Urothelium cell line (cell line): ENCODE measurements at places on chromosomes 3 and 15.
A peak's percentile ranks its signal among the peaks of the same experiment; 100 is the strongest.

DNA sequence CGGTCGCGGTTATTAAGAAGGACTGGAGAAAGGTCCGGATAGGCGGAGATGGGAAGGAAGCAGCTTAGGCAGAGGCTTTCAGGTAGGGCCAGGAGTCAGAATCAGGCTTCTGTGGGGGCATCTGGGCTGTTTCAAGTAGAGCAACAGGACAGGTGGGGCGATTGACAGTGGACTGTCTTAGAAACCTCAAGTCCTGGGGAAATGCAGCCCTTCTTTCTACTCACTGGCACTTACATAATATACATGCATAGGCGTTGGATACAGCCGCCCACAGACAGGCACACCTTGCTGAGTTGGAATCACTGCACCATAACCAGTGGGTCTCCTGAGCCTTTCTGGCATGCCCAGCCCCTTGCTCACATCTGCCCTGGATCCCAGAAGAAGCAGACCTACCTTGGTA lies 730 bp downstream of the MYD88 start:
- no peak for DNase-seq

- DNase-seq: no peak
Measured at GRCh38 chr3:143657391-143657790, 190.9 kb downstream of the SLC9A9 start.

DNA sequence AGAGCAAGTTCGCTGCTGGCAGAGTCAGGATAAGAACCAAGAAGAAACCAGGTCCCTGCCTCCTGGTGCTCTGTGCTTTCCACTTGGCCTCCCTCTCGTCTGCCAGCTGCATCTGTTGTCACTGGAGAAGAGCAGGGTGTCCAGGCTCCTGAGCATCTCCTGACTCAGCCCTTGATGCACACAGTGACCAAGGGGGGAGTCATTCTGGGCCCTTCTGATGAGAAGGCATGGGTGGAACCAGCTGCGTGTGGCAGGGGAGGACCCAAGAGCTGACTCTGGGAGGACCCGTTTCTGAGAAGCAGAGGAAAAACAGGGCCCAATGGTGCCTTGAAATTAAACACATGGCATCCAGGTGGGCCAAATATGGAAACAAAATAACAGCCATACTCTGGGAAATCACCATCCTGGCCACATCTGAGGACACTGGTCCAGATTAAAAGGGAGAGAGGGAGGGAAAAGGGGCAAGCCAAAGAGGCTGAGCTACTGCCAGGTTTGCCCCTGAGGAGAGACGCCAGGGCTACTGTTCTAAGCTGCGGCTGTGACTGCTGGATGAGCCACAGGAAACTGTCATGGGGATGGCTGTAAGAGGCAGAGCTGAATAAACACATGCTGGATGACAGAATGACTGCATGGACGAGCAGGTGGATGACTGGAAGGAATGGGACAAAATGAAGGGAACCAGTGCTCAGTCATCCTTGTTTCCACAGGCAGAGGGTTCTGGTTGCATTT lies 58.1 kb upstream of the CA12 start:
- DNase-seq: no peak

- no peak for DNase-seq
Measured at GRCh38 chr3:138323971-138324370, 5.7 kb downstream of the NME9 start.

GRCh38 chr3:48240000-48240963 lies 622 bp upstream of the ZNF589 start:
- no peak for DNase-seq

DNA sequence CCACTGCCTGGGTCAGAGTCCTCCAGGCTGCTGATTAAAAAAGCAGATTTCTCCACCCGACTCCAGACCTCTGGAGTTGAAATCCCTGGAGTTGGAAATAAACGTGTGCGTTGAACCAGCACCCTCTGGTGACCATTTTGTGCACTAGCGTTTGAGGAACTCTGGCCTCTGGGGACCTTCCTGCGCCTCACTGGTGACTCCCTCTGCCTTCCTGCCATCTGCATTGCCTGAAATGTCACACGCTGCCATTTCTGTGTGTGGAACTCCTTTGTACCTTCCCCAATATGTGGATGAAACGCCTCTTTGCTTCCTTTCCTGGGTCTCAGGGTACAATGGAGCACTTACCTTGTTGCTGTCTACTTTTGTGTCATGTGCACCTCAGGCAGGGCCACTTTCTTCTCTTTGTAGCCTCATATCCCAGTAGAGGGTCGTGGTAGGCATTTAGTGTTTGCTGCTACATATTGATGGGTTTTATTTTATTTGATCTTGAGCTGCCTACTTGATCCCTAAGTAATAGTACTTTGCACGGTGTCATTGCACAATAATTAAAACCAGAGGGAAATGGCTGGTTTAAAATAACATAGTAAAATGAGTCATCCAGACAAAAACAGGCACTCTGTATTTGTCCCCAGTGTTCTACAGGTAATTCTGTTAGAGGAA lies 56.8 kb downstream of the GPR171 start:
- peak; percentile 64 for DNase-seq

- DNase-seq: no peak
Measured at GRCh38 chr3:127052121-127052561, 69.2 kb downstream of the PLXNA1 start.
